ENCODE measurements at places on chromosomes 13 and 19.

GRCh38 chr13:64078480-64078936, 2662.9 kb upstream of the PCDH20 start:
- no peak for DNase-seq

GRCh38 chr13:112723771-112724170, 33.9 kb downstream of the ATP11A start:
- no peak for DNase-seq

DNA sequence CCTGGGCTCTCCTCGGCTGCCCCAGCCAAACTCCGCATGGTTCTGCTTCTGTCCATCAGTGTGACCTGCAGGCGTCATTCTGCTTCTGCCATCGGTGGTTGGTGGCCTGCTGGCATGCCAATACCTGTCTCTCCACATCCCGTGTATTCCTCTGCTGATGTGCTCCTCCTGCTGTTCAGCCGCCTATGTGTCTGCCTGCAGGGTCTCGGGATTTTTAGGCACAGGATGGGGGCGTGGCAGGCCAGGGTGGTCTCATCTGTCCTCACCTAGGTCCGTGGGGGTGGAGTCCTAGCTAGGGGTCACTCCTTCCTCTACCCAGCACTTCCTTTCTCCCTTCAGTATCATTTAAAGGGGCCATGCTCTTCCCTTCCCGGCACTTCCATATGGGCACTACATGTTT, 33.0 kb upstream of the SGCG start:
- no peak for DNase-seq

DNA sequence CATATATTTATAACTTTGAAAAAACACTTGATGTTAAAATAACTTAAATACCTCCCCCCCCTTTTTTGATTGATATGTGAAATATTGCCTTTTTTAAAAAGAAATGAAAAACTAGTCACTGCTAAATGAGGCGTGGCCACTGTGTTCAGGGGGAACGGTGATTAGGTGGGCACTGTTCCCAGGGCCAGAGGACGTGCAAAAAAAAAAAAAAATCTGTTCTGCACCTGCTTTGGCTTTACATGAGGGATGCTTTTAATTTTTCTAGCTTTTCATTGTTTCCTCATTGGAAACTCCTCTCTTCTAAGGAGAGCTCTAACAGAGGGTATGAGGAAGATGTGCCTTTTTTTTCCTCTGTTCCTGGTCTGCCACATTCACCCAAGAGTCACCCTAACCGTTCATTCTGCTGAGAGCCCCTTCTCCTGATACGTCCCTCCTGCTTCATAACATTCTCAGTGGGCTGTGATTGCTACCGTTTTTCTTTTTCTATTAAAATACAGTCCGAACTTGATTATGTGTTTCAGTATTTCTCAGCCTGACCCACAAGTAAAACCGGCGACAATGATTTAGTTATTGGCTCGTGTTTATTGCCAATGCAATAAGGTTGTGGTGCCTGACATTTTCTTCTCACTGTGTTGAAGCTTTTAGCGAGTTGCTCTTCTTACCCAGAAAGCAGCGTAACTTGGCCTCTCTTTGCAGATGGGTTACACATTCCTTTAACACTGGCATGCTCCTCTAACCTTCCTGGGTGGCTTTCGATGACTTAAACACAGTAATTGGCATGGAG, 64.8 kb upstream of the ZNF536 start:
- DNase-seq: no peak

DNA sequence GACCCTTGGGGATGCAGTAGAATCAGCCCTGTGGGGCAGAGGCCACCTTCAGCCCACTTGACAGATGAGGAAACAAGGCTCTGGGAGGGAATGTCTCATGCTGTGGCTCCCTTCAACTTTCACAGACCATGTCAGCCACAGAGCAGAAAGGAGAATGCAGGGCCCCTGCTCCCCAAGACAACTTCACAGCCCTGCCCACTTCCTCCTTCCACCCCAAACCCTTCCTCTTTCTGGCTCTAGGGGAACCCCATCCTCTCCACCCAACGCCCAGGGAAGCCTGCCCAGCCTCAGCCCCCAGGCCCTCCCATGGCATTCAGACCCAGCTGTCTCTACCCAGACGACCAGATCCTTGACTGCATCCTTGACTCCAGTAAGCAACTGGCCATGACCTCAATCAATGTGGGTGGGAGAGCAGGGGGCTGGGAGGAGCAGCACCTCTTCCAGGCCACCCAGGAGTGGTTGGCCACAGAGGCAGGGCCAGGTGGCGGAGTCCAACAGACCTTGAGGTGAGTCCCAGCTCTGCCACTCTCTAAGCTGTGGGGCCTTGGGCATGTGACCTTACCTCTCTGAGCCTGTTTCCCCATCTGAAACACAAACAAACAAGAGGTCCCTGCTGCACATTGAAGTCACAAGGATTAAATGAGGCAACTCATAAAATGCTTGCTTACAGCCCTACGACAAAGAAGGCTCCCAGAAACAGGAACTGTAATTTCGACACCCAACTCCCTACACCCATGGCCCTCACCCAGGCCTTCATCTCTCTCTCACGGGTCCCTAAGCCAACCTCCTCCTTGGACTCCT, 15.8 kb downstream of the DEDD2 start:
- peak; percentile 62 for DNase-seq

DNA sequence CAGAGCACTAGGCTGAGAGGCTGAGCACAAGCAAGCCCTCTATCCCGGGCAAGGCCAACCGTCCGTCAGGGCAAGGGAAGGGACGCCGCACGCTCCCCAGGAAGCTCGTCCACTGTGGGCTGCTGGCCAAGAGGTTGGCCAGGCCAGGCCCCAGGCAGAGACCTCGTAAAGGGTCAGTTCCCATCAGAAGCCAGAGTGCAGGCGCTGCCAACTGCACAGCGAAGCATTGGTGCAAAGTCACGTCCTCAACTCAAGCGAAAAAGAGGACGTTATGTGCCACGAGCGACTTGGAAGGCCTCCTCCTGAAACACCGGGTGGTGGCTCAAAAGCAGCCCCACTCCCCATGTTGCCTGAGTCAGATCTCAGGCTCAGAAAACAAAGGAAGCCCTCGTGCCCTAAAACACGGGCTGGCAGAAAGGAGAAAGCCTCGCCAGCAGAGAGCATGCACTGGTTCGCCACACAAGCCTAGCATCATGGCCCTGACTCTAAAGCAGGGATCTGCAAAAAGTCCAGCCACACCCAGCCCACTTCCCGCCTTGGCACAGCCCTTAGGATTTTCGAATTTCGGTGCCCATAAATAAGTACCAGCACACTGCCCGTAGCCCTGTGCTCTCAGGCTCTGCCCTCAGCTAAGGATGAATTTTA, 4.7 kb downstream of the AKAP8 start:
- DNase-seq: no peak

Measured in stimulated activated CD4-positive, alpha-beta T cell treated with anti-CD3 and anti-CD28 coated beads, Interleukin-15, amount 100 ng/mL, for 24 hours (primary cell).